ENCODE measurements at places on chromosomes 4 and X.

DNA sequence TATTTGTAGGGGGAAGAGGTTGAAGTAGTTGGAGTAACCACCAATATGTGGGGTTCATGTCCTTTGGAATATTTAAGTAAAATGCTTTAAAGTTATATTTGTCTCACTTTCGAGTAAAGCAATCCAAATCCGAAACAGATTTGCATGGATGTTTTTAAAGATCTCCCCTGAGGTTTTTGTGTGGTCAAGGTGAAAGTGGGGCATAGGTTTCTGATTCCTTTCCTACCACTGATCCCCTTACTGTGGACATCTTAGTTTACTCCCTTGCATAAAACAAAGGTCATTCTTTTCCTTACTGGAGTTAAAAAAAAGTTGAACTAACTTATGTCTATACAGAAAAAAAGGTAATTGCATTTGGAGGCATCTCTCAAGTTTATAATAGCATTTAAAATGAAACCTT lies 71.9 kb upstream of the PHOX2B start:
- DNase-seq: no peak

GRCh38 chr4:15506464-15506863 lies 36.8 kb downstream of the CC2D2A start:
- DNase-seq: no peak

DNA sequence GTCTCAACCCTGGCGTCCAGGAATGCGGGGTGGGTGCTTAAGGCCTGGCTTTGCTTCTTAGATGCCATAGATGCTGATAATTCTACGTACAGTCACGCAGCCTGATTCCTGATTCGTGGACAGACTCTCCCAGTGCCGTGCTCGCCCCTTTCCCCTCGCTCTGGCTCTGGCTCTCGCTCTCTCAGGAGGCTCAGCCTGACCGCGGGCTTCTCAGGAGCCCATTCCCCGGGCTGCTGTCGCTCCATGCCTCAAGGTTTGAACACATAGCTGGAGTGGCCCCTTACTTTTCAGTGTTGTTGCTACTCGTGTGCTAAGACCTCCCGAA lies 59.2 kb upstream of the ZC4H2 start:
- DNase-seq: peak; percentile 60

- DNase-seq: no peak
Observed at GRCh38 chr4:64821219-64821976, 412.1 kb upstream of the TECRL start.
